ENCODE measurements at places on chromosomes 16 and 17.
A peak's percentile ranks its signal among the peaks of the same experiment; 100 is the strongest.

GRCh38 chr17:45144199-45145034 is 3.9 kb upstream of the HEXIM1 start:
- DNase-seq: peak; percentile 43

DNA sequence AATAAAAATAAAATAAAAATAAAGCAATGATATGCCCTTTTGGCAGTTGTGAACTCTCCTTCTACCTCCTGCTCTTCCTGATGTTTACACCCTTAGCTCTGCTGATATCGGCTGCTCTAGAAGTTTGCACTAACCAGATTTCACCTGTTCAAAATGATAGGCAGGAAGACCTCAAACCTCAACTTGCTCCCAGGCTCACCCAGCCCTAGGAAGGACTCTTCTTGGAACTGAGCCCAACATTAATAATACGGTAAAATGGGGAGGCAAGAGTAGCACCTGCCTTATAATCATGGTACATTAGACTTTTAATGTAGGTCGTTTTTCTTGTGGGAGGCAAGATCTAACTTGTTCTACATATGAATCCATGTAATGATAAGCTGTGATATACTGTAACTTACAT is 61.2 kb upstream of the MED13 start:
- no peak for DNase-seq

GRCh38 chr16:88636488-88637265 is 1.7 kb upstream of the IL17C start:
- no peak for DNase-seq

- DNase-seq: no peak
Observed at GRCh38 chr16:66512272-66513110, 37.4 kb downstream of the TK2 start.

DNA sequence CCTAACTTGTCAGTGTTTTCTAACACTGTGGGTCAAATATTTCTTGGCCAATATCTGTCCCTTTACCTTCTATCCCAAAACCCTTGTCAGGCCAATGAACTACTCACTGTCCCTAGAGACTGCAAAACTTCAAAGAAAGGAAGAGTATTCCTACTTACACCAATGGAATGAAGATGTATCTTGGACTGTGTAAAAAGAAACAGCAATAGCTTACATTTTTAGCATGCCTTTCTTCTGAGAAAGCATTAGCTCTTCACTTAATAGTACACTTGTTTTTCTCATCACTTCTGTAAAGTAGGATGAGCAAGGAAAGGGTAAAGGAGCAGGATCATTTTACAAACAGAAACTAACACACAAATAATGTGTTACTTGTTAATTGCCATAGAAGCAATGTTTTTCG is 73.9 kb downstream of the STH start:
- no peak for DNase-seq

DNA sequence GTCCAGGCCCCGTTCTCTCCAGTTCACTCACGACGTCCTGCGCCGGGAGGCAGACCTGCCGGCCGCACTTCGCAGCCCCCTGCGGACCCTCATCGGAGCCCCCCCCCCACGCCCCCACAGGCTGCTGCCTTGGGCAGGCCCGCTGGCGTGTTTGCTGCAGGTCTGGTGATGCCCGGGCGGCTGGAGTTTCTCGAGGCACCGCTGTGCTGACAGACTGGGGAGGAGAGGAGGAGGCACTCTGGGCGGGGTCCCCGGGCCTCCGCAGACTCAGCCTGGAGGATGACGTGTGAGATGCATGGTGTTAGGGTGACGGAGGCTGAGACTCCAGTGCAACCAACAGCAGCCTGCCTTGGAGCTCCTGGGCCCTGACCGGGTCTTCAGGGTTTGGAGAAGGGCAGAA is 24.1 kb downstream of the BAIAP2 start:
- no peak for DNase-seq

DNA sequence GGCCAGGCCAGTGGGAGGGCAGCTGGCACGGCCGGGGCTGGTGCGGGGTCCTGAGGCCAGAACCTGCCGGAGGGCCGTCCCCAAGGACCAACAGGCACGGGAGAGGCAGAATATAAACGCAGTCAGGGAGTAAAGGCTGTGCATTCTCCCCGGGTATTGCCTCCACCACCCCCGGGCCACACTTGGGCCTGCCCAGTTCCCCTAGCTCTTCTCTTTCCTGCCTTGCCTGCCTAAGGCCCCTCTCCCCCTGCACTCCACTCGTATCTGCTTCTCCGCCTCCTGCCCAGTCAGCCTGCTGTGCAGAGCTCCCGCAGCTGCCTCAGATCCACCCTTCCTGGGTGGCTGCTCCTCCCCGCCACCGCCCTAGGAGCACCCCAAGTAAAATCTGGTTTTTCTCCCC is 5.0 kb upstream of the RPH3AL start:
- DNase-seq: no peak

- no peak for DNase-seq
Observed at GRCh38 chr17:72125742-72126141, 4.9 kb downstream of the SOX9 start.

DNA sequence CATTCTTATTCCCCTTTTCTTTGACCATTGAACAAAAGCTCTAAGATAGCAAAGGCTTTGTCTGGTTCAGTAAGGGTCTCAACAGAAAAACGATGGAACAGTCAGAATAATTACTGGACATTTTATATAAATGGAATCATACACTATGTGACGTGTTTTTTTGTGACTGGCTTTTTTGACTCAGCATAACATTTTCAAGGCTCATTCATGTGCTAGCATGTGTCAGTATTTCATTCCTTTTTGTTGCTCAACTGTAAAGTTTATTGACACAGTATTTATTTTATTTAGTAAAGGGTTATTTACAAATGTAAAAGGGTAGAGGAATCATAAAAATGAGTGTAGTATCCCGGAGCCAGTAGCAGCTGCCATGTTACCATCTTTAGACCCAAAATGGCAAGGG is 226.2 kb downstream of the CDRT15L2 start:
- no peak for DNase-seq

DNA sequence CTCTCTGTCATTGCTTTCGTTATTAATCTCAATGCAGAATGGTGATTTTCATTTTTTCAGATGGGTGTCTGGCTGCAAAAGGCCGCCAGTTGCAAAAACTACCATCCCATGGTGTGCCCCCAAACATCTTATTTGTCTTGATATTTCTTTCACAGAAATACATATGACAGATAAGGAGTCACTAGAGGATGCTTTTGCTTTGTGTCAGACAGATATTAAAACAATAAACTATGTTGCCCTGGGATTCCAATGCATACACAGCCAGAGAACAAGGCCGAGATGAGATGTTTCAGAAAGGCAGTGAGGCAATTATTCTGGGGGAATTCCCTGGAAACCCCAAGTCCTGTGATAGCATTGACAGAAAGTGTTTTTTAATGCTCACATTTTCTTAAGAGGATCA is 307.7 kb downstream of the RBFOX1 start:
- no peak for DNase-seq

DNA sequence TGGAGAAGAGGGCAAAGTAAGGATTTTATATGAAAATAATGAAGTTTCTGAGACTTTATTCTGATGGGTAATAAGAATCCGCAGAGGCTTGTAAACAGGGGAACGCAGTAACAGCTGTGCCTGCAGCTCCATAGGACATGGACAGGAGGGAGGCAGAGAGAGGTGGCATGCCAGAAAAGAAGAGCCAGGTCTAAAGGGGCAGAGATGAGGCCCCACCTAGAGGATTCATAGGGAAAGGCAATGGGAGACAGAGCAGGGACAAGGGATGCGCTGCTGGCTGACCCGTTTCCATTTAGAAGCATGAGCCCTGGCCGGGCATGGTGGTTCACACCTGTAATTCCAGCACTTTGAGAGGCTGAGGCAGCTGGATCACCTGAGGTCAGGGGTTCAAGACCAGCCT is 340.3 kb upstream of the CDH5 start:
- no peak for DNase-seq

DNA sequence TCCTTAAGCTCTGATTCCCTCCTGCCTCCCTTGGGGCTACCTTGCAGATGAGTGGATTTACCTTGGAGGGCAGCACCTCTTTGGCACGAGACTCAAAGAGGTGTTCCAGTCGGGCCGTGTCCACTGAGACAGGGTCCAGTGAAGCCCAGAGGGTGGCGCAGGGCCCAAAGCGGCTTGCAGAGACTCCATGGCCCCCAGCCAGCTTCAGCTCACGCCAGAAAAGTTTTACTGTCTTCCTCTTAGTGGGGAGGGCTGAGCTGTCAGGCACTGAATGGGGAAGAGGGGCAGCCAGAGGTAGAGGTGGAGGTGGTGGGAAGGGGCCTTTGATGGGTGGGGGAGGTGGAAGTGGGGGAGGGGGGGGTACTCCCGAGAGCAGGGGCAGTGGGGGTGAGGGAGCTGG is 6.7 kb downstream of the TMEM208 start:
- DNase-seq: no peak

- DNase-seq: no peak
Observed at GRCh38 chr16:9465161-9465560, 373.7 kb downstream of the HAPSTR1 start.

DNA sequence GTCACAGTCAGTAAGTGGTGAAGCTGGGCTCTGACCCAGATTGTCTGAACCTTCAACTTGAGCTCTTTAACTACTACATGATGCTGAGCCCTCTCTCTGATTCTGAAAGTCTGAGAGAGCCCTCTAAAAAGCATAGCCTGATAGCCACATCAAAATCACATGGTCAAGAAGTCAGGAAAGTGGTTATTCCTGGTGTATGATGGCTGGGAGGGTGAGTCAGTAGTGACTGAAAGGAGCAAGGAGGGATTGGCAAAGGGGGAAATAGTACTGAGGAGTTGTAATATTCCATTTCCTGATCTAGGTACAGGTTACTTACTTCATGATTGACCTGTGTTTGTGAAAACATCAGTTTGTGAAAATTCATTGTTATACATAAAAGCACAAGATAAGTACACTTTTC is 89.1 kb downstream of the SSH2 start:
- DNase-seq: no peak

- DNase-seq: peak; percentile 16
Observed at GRCh38 chr17:34519282-34519681, 60.1 kb upstream of the TMEM132E start.

DNA sequence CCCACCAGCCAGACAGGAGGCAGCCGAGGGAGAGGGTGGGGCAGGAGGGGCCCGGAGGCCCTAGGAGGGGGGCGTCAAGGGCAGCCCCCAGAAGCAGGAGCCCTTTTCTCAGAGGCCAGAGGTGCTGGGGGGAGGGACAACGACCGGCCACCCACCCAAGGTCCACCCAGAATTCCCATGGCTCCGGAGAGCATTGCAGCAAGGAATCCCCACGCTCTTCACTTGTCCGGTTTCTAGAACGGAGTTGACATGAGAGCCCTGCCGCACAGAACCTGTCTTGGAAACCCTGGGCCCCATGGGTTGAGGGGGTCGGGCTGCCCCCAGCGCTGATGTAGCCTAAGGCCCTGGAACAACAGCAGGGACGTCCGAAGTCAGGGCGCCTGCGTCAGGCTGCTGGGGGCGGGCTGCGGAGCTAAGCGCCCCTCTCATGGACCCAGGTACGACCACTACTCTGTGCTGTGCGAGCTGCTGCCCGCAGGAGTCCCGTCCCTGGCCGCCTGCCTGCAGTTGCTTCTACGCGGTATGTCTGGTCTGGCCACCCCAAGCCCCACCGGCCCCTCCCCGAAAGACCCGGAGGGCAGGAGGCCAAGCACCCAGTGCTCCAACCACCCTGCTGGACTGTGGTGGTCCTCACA is 11.2 kb downstream of the CYBC1 start:
- no peak for DNase-seq

DNA sequence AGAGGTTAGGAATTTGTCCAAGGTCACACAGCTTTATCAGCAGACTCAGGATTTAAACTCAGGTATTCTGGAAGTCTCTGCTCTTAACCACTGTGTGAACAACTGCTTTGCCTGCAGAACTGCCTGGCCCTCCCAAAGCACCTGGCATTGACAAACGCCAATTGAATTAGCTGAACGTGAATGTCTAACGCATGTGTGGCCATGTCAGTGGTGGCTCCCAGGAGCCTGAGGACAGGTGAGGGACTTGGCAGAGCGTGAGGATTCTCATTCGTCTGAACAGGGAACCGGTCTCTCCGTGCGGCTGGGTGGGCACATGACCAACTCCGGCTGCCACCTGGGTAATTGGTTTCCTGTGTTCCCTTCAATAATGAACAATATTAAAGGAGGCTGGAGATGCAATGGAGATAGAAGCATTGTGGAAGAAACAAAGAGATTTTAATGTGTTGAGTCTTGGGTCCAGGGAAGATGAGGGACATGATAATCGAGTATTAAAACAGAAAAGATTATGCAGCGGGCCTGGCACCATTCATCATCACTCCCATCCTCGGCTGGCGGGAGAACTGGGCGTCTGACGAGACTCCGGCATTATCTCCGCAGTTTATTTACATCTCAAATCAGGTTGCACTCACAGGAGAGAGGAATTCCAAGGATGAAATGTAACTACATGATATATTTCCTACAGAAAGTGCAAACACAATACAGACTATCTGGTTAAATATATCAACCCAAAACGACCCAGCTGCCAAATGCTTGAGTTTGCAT is 113.5 kb downstream of the NPIPB5 start:
- DNase-seq: no peak

GRCh38 chr16:70410734-70411133 is 28.2 kb downstream of the ST3GAL2 start:
- DNase-seq: no peak

DNA sequence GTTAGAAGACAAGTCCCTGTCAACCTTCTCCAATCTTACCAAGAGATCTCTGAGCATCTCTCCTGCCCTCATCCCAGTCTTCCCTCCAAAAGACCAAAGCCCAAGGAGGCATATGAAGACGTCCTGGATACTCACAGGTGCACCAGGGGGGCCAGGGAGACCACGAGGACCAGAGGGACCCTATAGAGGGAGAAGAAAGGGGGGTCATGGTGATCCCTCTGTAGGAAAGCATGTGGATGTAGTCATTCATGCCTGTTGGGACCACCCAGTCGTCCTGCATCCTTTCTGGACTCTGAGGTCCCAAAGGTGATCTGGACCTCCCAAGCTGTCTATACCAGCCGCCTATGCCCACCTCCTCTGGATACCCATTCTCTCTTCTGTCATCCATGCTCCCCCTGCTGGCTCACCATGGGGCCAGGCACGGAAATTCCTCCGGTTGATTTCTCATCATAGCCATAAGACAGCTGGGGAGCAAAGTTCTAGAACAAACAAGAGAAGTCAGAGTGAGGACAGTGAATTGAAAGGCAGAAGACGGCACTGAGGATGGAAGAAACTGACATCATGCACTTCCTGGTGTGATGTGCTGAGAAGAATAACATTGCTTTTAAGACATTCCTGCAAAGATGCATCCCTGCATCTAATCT is 3.3 kb downstream of the COL1A1 start:
- DNase-seq: peak; percentile 77

DNA sequence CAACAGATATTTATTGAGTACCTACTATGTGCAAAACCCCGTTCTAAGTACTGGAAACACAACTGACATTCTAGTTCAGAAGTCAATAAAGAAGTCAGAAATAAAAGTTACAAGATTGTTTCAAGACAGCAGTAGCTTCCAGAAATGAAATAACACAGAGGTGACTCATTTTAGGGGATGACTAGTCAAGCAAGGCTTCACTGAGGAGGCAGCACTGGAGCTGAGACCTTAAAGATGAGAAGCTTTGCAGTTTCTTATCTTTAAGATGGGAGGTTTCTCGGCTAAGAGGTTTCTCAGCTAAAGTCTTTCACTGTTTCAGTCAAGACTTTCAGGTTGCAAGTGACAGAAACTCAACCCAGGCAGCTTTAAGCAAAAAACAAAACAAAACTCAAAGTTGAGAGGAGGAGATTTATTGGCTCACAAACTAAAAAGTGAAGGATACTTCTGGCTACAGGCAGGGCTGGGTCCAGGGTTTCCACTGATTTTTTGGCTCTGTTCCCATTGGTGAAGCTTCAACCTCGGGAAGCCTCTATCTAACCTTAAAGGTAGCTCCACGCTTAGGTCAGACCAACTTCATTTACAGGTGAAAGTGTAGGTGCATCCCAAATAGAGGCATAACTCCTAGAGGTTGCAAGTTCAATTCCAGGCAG is 7.4 kb upstream of the MMP2 start:
- DNase-seq: peak; percentile 51

All from activated CD4-positive, alpha-beta memory T cell treated with anti-CD3 and anti-CD28 coated beads for 36 hours (primary cell).